A673 (cell line): ENCODE measurements at places on chromosomes 16 and 17. TPM values are rescaled to one million over a fixed set of nuclear protein-coding genes. Genes with fewer than 3 reads are reported as not detected.

DNA sequence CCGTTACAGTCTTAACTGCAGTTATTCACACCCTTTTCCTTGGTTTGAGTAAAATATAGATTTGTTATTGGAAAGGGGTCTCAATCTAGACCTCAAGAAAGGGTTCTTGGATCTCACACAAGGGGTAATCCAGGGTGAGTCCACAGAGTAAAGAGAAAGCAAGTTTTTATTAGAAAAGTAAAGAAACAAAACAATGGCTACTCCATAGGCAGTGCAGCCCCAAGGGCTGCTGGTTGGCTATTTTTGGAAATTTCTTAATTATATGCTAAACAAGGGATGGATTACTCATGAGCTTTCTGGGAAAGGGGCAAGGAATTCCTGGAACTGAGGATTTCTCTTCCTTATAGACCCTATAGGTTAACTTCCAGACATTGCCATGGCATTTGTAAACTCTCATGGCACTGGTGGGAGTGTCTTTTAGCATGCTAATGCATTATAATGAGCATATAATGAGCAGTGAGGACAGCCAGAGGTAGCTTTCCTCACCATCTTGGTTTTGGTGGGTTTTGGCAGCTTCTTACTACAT is 24.5 kb upstream of the MILR1 start:
- no peaks in the 10 kb centered on the region for H3K27me3 ChIP-seq
- no peak for DNase-seq
- no peak overlapping the region for H3K27ac ChIP-seq

DNA sequence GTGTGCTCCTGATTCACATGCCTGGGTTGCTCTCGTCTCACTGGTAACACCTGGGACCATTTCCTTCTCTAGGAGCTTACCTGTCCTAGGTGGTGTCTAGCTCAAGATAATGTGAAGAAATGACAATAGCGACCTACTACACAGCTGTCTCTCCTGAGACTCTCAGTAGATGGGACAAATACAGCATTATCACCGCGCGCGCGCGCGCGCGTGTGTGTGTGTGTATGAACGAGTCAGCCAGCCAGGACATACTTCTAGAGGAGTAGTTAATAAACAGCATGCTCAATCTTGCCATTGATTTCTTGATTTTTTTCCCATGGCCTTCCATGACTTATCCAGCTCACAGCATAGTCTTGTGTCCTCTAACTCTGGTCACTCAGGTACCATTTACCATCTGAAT is 268.6 kb downstream of the PHKB start:
- H3K27ac ChIP-seq: no peak overlapping the region
- no peak for DNase-seq
- H3K4me1 ChIP-seq: no peaks in the 10 kb centered on the region
- H3K4me3 ChIP-seq: no peak overlapping the region
- H3K36me3 ChIP-seq: no peaks in the 10 kb centered on the region

The CYGB gene
- 0.56 and 0.61 TPM in 2 replicates for total RNA-seq

- peaks cover 14% of the 10 kb centered on the region for H3K4me1 ChIP-seq
- DNase-seq: no peak
- no peaks in the 10 kb centered on the region for H3K36me3 ChIP-seq
Measured at GRCh38 chr17:49633250-49633649, 44.6 kb downstream of the SPOP start.
